CD4-positive, alpha-beta T cell treated with Interferon alpha-2 for 1 hour (primary cell): ENCODE measurements at places on chromosomes 13 and 19.
A peak's percentile ranks its signal among the peaks of the same experiment; 100 is the strongest.

- peak; percentile 57 for DNase-seq
Measured at GRCh38 chr19:40358773-40359172, 10.3 kb downstream of the PLD3 start.

- DNase-seq = no peak
Measured at GRCh38 chr13:76890021-76890420, 3.8 kb upstream of the KCTD12 start.

- no peak for DNase-seq
Measured at GRCh38 chr19:5177745-5178450, 162.7 kb downstream of the PTPRS start.

- DNase-seq = no peak
Measured at GRCh38 chr19:46723023-46723461, 6.1 kb upstream of the PRKD2 start.

DNA sequence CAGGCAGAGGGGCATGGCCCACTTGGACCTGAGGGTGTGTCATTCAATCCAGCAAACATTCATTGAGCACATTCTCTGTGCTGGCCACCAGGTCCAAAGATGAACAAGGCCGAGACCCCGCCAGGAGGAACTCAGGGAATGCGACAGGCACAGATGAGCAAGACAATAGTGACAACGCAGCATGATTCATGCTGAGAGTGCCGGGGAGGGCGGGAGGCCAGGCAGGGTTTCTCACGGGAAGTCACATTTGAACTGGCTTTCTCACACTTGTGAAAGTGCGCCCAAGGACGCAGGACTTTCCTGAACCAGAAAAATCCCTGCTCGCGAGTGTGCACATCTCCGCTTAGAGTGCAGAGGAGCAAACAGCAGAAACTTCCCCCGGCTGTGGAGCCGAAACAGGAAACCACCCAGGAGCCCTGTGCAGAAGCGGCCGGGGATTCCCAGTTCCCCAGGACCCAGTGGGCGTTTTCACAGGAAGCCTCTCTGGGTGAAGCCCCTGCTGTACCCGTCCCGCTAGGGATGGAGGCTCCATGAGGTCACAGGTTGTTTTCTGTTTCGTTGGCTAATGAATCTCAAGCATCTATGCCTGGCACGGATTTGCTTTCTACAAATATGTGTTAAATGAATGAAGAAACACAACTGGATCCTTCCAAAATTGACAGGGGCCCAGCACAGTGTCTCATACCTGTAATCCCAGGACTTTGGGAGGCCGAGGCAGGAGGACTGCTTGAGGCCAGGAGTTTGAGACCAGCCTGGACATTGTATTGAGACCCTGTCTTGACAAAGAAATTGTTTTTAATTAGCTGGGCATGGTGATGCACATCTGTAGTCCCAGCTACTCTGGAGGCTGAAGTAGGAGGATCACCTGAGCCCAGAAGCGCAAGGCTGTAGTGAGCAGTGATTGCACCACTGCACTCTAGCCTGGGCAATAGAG is 68.4 kb upstream of the TM9SF2 start:
- peak; percentile 92 for DNase-seq

DNA sequence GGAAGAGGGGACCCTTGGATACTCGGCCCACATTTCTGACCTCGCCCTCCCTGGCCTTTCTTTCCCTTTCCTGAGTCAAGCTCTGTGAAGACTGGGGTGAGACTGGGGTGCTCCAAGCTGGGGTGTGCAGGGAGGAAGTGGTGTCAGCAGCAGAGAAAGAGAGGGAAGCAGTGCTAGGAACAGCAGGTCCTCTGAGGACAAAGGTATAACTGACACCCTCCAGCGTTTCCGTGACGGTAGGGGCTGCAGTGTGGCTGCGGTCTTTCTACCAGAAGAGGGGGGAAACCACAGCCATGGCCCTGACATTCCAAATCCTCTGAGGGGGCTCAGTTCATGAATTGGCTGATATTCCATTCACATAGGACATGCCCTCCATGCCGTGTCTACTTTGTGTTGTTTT is 1.1 kb downstream of the KIR3DL2 start:
- DNase-seq = no peak

DNA sequence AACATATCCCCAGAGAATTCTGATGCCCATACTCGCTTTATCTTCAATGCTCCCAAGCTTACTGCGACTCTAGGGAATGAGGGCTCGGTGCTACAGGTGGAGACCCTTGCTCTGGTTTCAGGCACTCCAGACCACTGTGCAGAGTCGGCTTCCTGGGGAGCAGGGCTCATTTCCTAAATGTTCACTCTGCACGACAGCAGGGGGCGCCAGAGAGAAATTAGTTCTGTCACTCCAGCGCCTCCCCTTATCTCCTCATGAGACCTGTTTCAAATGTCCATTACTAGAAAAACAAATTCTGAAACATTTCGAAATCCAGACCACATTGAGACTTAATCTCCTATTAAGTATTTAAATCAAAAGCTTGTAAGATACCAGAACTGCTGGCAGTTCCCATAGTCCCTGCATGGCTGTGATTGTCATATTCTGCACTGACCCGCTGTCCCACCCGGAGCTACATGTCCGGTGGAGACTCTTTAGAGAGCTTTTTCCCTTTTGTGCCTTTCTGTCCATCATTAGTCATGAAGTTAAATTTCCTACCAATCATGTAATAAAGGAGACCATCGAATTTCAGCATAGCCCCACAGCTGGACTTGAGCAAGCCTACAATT is 22.4 kb downstream of the EPSTI1 start:
- peak; percentile 78 for DNase-seq

- no peak for DNase-seq
Measured at GRCh38 chr13:41962994-41963393, 2.1 kb upstream of the VWA8 start.
